Anterior cingulate cortex (tissue), 58 donors: ENCODE measurements at places on chromosomes 1 and 21.
A peak's percentile ranks its signal among the peaks of the same experiment; 100 is the strongest.

DNA sequence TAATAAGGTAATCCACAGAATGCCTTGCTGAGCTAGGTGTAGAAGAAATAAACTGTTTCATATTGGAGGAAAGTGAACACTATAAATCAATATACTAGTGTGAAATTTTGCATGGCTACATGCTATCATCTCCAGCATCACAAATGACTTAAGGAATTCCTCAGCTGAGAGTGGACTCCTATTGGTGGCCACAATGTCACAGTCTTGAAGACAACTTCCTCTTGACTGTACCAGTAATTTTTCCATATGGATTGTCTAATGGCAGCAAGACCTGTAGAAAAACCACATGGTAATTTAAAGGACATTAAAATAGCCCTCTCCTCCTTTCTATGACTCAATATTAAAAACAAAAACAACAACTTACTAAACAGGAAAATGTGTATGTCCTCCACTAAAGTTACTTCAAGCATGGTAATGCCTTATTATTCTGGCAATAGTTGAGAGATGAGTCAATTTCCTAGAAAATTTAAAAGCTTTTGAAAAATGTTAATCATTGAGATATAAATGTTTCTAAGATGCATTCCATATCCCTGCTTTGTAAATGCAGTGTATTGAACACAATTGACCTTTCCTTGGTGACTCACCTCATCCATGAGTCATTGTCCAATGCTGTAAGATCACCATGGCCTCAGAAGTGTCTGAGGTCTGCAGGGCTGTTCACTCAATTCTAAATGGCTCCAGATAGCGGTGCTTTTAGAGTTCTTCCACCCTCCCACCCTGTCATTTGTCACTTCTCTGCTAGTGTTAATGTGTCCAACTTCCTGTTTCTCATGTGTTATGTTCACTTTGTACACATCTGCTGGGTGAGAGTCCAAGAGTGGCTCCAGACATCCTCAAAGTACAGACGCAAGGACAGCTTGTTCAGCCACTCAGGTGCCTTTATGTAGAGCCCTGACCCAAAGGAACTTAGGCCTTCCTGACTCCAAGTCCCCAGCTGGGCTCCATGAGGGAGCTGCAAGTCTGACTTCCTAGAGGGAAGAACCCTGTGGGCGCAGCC is 32.8 kb upstream of the DNASE2B start:
- DNase-seq: no peak

DNA sequence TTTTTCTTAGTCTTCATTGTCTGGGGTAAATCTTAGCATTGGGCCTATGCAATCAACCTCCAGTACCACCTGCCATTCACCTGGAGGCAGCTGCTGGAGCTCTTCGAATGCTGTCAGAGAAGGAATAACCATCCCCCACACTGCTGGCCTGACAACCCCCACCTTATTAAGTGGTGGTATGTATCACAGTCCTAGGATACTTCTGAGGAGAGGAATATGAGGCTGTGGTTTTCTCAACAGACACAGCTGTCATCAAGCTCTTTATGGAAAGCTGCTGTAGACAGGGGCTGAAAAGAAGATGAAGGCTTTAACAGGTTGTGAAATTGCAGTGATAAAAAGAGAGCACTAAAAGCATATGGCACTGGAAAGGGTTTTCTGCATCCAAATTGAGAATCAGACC is 61.7 kb downstream of the TSEN15 start:
- DNase-seq: no peak

DNA sequence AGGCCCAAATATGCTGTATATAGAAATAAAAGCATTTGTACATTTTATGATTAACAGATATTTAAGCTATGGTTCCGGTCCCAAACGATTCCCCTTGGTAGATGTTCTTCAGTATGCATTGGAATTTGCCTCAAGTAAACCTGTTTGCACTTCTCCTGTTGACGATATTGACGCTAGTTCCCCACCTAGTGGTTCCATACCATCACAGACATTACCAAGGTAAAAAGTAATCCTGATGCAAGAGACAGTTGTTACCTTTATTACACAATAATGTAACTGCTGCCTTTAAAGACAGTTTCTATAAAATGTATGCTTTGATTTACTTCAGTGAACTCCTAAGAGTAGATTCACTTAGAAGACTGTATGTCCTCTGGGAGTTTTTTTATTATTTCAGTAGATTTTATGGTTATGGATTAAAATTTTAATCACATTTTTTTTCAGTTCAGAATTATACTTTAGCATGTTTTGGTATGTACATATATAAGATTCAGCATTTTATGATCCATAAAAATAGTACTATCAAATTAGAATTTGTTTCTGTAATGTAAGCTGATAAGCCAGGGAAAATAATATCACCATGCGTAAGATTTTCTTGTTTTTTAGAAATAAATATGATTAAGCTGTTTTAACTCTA is 96.5 kb downstream of the USP25 start:
- DNase-seq: no peak

- no peak for DNase-seq
Observed at GRCh38 chr1:78501203-78501602, 10.4 kb downstream of the PTGFR start.

- DNase-seq: no peak
Observed at GRCh38 chr1:198056255-198056654, 100.5 kb upstream of the NEK7 start.

DNA sequence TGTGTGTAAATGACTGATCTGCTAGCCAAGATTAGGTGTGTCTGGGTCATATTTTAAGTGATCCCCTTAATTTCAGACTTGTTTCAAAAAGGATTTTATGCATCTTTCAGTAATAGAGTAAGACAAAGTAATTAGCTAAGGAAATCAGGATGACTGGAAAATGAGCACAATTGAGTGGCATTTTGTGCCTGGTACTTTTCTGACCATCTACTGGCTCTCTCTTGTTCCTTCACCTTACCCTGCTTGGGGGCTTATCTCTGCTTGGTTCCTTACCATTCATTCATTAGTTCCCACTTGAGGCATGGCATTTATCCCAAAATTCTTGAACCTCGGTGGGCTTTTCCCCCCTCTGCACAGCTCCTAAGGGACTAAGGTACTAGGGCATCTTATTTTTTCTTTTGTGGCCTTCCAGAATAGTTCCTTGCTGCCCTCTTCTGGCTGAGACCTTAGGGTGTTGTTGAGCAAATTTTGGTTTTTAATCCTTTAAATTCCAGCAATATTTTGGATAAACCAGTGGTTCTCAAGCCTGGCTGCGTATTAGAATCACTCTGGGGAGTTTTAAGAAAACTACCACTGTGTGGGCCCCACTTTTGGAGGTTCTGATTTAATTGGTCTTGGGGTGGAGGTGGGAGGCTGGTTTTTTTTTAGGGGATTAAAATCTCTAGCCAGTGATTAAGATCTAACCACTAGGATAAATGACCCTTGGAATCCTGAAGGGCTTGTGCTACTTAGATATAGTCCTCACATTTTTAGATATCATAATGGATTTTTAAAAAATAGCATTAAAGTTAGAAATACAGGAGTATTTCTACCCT is 50.8 kb downstream of the HS2ST1 start:
- no peak for DNase-seq

DNA sequence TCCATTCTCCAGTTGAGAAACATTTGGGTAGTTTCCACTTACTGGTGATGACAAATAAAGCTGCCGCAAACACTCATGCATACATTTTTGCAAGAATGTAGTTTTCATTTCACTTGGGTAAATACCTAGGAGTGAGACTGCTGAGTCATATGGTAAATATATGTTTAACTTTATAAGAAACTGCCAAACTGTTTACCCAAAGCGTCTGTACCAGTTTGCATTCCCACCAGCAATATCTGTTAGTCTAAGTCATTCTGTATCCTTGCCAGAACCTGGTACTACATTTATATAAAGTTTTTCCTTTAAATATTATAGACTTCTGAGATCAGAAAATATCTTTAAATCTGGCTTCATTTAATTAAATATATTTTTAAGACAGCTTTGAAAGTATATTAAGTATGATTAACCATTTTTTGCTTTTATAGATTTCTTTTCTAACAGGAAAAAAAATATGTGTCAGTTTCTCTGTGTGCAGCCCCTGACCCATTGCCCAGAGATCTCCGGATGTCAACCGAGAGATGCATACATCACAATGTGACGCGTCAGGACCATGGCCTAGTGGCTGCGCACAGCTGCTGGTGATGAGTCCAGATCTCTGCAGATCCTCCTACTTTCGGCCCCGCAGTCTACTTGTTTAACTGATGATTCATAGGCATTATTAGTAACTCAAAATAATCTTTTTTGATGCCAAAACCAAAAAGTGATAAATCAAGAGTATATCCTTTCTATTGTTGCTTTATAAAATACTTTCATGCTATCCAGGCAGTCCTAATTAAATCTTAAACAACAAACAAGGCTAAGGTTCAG is 227.1 kb upstream of the MAP1LC3C start:
- no peak for DNase-seq

DNA sequence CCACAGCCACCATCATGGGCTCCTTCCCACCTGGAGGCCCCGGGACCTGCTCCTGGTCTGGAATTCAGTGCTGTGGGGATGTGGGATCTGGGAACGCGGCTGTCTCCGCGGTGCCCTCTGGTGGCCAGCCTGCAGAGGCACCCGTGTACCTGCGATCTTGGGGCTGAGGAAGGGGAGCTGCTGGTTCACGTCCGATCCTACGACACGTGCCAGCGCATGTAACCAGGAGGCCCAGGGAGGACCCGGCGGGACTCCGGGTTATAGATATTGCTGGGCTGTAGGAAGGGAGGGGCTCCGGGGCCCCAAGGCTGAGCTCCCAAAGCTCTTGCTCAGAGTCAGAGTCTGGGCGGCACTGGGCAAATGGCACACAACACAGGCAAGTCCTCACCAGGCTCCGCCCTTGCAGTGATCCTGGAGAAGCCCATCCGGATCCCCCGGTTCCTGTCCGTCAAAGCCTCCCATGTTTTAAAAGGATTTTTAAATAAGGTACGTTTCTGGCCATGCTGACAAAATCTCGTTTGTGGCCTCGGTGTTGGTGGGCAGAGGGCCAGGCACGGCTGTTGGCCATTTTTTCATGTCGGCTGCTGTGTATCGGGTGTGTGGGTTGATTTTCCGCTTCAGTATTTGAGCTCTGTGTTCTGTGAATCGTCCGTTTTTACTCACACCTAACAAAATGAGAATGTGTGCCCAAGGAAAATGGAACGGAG is 20.1 kb downstream of the FAAP20 start:
- peak; percentile 53 for DNase-seq

- no peak for DNase-seq
Observed at GRCh38 chr1:76857138-76857537, 10.1 kb upstream of the ST6GALNAC5 start.
